Effector CD8-positive, alpha-beta T cell (primary cell): ENCODE measurements at places on chromosomes 11 and 22.

DNA sequence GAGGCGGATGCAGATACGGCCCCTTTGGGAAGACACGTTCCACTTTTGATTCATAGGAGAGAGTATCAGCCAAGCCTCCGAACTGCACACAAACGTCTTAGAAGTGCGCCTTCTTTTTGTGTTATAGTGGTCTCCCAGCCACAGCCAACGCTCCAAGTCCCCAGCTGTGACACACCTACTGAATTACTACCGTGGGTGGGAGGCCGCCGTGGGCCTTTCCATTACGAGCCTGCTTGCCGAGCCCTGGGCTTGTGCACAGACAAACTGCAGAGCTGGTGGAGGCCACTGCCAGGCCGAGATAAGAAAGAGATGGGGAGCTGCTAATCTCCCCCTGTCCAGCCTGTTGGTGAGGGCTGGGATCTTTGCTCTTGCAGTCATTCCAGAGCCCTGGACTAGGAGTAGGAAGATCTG lies 761 bp downstream of the HMBS start:
- no peak for DNase-seq

- DNase-seq = no peak
Observed at GRCh38 chr22:47069270-47069669, 306.8 kb downstream of the TBC1D22A start.

GRCh38 chr11:74025467-74026166 lies 16.7 kb upstream of the UCP3 start:
- DNase-seq = no peak

DNA sequence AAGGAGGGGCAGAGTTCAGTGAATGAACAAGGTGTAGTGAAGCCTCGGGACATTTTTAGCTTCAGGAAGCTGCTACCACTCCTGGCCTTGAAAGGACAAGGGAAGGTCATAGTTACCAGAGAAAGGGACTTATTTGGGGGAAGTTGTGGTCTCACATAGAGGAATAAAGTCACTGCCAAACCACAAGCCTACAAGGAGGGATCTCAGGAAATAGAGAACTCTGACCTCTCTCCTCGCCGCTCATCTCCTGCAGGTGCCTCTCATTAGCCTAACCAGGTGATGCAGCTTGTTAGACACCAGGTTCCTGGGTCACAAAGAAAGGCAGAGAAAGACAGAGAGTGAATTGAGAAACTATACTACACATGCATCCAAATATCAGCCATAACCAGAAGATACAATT lies 14.3 kb upstream of the TOLLIP start:
- DNase-seq = no peak

DNA sequence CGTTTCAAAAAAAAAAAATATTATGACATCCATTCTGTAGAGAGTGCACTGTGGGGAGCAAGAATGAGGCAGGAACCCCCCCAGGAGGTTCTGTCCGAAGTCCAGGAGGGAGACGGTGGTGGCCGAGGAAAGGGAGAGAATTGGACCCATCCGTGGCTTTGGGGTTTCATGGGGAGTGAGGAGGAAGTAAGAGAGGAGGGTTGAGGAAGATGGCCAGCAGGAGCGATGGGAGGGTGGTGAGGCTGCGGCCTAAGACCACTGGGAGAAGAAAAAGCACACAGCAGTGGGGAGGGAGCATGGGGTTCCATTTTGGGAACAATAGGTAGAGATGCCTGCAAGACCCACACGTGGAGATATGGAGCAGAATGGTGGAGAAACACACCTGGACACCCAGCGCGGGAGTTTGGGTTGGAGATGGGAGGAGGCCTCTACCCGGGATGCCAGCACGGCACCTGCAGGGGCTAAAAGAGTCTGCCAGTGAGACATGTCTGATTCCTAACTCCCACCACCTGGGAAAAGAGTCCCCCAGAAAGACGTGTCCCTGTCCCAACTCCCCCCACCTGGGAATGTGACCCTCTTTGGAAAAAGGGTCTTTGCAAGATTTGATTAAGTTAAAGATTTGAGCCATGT lies 72.5 kb upstream of the SHANK2 start:
- DNase-seq = no peak

DNA sequence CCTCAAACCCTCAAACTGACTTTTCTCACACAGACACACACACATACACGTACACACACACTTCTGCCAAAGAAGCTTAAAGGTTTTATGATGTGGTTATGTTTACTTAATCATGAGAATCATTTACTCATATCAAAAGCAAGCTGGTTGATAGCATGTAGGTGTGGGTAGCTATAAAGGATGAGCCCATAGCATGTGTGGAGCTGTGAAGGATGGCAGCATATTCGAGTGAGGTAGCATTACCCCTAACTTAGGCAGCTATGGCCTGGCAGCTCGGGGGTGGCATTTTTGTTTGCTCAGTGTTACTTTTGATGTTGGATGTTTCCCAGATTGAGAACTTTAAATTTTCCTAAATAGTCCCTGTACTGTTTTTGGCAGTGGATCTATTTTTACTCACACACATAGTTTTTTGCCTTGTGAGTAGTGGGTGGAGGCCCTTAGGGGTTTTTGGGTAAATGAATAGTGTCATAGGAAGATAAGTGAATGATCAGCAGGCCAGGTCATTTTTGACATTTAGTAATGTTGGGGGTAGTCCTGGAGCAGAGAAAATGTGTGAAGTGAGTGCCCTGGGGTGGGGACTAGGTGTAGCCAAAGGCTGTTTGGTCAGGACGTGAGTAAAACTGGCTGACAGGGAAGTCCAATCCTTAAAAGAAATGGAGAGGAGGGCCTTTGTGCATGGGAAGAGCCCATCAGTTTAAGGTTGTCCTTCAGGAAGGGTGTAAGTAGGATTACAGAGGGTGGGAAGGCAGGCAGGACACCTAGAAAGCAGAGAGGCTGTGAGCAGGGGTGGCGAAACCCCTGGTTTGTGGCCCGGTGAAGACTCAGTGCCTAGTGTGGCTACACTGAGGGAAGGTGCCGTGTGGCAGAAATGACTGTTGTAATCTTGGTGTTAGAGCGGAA lies 7.1 kb downstream of the YWHAH start:
- no peak for DNase-seq

- DNase-seq = no peak
Observed at GRCh38 chr11:128707681-128708080, 13.8 kb downstream of the FLI1 start.

DNA sequence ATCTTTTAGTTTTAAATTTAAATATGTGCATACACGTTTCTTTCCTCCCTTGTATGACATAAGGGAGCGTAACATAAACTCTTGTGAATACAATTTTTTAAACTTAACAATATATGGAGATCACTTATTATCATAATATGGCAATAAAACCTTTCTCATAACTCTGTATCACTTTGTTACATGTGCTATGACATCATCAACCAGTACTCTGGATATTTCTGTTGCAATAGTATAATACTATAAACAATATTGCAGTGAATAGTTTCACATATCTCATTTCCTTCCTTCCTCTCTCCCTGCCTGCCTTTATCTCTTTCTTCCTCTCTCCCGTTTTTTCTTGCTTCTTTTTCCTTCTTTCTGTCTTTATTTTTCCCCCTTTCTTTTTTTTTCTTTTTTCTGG lies 1278.0 kb upstream of the CNTN5 start:
- no peak for DNase-seq
